CD4-positive, alpha-beta T cell treated with Interleukin-17A for 4 hours (primary cell): ENCODE measurements at places on chromosomes 6 and 20.

DNA sequence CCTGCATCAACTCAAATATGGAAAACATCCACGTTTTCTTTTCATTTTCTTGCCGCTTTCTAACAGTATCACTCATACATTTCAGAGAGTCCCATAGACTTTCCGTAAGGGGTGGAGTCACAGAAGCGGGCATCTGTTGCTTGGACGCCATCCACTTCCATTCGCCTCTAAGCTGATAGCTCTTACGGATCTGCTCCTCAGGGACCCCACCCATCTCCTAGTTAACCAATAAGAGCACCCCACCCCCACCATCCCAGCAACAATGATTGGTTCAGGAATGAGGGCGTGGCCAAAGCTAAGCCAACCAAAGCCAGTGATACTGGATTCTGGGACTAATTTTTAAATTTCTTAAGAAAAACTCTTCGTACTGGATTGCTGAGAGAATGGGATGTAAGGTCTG is 42.4 kb downstream of the SLC2A10 start:
- DNase-seq = no peak

- no peak for DNase-seq
Observed at GRCh38 chr6:125019918-125020317, 57.7 kb downstream of the RNF217 start.

DNA sequence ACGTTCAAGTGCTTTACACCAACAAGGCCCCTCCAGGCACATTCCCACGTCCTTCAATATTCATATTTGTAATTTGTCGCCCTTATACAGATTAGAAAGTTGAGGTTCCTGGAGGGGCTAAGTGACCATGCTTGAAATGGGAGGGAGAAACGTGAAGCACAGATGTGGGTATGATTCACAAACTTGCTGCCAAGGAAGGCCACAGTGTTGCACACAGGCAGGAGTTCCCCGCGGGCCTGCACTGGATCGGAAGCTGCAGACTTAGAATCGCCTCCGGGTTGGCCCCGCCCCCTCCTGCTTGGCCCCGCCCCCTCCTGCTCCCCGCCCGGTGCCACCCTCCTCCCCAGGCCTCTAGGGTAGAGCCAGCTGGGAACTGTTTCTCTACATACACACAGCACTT is 58.2 kb upstream of the QKI start:
- no peak for DNase-seq

GRCh38 chr20:60177080-60177479 is 218.9 kb downstream of the CDH26 start:
- no peak for DNase-seq

DNA sequence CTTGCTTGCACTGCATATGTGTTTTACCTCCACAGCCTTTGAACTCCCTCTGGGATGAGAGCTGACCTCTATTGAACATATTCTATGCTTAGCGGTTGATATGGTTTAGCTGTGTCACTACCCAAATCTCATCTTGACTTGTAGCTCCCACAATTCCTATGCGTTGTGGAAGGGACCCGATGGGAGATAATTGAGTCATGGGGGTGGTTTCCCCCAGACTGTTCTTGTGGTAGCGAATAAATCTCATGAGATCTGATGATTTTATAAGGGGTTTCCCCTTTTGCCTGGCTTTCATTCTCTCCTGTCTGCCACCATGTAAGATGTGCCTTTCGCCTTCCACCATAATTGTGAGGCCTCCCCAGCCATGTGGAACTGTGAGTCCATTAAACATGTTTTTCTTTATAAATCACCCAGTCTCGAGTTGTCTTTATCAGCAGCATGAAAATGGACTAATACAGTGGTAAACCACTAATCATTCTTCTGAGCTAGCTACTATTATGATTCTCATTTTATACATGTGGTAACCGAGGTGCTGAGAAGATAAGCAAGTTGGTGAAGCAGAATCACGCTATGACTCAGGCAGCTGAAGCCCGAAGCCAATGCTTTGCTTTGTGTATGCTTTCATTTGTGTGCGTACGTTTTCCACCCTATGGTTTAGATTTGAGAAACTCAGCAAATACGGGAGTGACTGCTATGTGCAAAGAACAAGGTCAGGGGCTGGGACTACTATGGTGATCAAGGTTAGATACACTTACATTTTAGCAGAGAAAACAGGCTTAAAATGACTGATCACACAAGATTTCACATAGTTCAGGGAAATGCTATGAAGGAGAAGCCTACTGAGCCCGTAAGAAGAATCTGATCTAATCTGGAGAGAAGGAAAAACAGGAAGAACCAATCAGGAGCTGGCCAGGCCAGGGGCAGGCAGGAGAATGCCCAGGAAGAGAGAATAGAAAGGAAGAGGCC is 363.5 kb downstream of the ESR1 start:
- peak; percentile 62 for DNase-seq

GRCh38 chr20:50014570-50015562 is 32.1 kb downstream of the SNAI1 start:
- no peak for DNase-seq

DNA sequence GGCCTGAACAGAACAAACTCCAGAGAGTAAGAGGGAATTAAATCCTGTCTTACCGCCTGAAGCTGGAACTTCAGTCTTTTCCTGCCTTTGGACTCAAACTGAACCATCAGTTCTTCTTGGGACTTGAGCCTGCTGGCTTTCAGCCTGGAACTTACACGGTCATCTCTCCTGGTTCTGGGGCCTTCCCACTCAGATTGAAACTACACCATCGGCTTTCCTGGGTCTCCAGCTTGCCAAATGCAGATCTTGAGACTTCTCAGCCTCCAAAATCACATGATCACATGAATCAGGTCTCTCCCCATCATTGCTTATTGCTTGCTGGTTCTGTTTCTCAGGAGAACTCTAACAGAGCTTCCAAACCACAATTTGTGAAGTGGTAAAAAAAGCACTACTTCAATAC is 276.3 kb downstream of the KIF16B start:
- DNase-seq = no peak

- no peak for DNase-seq
Observed at GRCh38 chr6:53530346-53530745, 14.6 kb downstream of the GCLC start.

- no peak for DNase-seq
Observed at GRCh38 chr20:38579219-38579910, 1.6 kb upstream of the ADIG start.

- no peak for DNase-seq
Observed at GRCh38 chr6:154403788-154404187, 47.2 kb upstream of the IPCEF1 start.

GRCh38 chr6:35014341-35014740 is 125.3 kb downstream of the ANKS1A start:
- no peak for DNase-seq

- DNase-seq = no peak
Observed at GRCh38 chr6:169005166-169005565, 248.5 kb downstream of the THBS2 start.

- DNase-seq = peak; percentile 79
Observed at GRCh38 chr6:444653-445275, 53.2 kb downstream of the IRF4 start.

DNA sequence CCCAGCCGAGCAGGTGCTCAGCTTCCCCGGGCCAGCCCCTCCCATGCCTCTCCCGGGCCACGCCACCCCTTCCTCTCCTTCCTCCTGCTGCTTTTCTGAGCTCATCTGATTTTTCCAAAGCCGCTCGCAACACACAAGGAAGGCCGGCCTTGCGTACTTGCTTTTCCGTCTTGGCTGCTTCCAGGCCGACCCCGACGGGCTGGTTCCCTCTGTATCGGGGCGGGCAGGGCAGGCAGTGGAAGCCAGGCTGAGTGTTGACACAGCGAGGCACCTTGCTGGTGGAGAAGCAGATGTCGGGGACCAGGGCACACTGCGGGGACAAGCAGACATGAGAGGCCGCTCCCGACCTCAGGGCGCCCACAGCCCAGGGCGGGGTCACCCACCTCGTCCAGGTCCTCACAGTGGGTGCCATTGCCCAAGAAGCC is 21.1 kb downstream of the THBS2 start:
- DNase-seq = no peak

GRCh38 chr6:6331393-6331792 is 10.9 kb upstream of the F13A1 start:
- DNase-seq = no peak

GRCh38 chr6:27281105-27281539 is 31.0 kb downstream of the POM121L2 start:
- DNase-seq = no peak

- no peak for DNase-seq
Observed at GRCh38 chr6:86723151-86723550, 214.2 kb upstream of the HTR1E start.

- DNase-seq = no peak
Observed at GRCh38 chr6:147078602-147079001, 125.6 kb upstream of the STXBP5 start.

DNA sequence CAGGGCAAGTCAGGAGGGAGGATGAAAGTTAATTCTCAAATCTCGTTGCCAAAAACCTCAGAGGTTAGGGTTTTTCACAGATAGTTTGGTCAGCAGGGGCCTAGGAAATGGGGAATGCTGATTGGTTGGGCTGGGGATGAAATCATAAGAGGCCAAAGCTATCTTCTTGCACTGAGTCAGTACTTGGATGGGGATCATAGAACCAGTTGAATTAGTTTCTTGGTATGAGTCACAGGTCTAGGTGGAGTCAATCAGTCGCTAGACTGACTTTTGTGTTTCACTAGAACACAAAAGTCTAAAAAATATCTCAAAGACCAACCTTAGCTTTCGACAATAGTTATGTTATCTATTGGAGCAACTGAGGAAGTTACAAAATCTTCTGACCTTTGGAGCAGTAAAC is 368.5 kb downstream of the TBC1D32 start:
- DNase-seq = no peak

GRCh38 chr6:169978615-169979161 is 227.3 kb downstream of the ERMARD start:
- no peak for DNase-seq

DNA sequence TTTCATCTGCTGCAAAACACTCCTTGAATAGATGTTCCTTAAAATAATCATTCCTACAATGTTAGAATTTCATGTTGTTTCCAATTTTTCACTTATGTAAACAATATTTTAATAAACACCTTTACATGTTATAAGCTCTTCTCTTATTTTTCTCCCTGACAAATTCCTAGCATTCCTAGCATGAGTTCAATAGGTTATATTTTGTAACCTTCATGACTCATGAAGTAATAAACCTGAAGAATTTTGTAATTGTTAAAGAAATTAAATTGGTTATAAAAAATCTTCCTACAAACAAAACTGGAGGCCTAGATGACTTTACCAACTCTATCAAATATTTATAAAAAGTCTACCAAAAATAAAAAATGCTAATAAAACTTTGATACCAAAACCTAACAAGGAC is 66.3 kb downstream of the NT5E start:
- no peak for DNase-seq

DNA sequence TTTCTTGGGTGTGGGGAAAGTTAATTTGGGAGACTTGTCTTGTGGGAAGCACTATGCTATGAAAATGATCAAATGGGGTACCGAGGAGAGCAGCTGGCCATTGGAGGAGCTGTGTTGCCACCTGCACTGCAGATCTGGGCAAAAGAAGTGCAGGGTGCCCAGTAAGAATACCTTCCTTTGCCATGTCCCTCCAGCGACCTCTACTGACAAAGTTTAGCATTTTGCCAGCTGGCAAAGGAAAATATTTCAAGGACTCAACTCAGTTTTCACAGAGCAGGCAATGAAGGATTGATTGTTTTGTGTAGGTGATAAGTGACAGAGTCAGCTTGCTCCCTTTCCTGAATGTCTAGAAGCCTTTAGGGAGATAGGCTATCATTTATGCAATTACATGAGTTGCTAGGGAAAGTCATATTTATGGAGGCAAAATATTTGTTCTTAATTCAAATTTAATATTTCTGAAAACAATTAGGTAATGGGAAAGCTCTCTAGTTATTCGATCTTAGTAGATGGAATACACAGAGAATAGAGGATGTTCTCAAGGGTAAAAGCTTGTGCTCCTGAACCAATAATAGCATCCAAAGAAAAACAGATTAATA is 118.4 kb downstream of the FARS2 start:
- DNase-seq = no peak

DNA sequence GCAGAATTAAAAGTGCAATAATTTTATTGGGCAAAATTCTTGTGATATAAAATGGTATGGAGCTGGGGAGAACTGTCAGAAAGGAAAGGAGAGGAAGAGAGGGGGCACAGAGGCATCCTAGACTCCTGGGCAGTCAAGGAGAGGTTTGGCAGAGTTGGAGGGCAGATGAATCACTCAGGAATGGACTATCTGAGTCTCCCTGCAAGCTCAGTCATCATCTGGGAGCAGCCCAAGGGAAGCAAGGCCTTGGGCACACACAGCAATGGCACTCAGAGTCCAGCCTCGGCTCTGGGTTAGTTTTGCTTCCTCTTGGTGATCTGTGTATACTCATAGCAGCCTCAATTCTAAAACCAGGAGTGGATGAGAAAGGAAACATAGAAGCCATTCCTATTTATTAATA is 67.2 kb downstream of the SLC22A1 start:
- no peak for DNase-seq

- DNase-seq = peak; percentile 21
Observed at GRCh38 chr6:37354526-37355384, 972 bp downstream of the RNF8 start.

DNA sequence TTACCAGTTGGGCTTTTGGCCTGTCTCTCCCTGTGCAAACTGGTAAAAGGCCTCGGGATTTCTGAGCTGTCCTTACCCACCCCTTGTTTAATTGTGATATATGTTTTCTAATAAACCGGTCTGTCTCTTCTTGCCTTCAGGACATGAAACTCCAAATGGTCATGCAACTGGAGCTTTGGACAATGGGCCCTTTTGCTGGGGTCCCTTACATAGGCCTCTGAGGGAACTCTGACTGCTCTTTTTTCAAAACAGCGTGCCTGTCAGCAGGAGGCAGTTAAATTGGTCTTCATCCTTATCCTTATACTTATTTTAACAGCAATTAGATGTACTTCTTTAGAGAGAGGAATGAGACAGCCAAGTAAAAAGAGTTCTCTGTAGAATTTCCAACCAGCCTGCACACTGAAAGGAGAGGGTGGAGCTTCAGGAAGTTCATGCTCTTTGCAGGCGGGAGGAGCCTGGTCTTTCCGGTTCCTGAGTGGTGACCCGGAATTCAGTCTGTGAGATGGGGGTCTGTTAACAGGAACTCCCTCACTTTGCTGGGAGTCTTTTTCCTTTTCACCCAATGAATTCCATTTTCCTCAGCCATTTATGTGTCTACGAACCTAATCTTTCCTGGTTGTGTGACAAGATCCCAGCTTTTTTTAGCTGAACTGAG is 299.6 kb upstream of the GJE1 start:
- no peak for DNase-seq

GRCh38 chr6:159304641-159305040 is 135.4 kb downstream of the FNDC1 start:
- DNase-seq = no peak

- no peak for DNase-seq
Observed at GRCh38 chr20:14259689-14260088, 77.7 kb downstream of the FLRT3 start.

DNA sequence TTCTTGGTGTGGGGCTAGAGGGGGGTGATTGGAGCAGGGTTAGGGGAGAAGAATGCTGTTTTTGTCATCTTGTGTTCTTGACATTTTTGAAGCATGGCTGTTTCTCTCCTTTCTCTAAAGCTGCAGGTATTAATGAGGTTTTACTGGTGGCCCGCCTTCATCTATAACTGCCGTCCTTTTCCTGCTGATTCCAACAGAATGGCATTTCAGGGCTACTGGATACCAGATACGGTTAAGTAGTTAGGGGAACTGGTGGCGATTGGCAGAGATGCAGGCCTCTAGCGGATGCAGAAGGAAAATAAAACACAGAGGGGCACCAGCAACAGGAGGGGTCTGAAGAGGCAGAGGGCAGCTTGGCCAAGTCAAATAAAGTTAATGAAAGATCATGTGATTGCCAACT is 89.7 kb upstream of the EEF1E1 start:
- no peak for DNase-seq
